ENCODE measurements at places on chromosomes 1 and 21.

DNA sequence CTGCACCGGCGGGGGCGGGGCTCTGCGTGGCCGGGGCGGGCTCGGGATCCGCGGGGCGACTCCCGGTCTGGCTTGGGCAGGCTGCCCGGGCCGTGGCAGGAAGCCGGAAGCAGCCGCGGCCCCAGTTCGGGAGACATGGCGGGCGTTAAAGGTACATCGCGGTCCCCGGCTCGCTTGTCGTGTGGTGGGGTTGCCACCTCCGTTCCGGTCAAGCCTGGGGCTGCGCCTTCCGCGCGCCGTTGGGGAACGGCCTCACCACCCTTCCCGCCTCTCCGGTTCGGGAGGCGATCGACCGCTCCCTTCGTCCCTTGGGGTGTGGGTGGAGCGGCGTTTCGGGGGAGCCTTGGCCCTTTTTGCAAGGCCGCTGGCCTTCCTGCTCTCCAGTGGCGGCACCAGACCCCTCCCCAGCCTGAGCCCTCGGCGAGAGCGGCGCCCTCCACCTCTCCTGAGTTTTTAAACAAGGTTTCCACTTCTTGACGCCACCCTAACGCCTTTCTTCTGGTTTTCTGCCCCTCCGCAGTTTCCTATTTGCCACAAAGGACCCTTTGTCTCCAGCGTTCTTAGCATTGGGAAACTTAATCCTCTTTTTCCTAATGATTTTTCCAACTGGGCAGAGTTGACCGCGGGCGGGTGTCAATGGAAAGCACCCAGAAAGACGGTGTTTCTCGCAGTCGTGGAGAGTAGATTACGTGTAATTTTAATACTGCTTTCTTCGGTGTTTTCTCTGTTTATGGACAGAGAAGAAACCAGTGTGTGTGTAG lies at the start of the genes LEPR and LEPROT:
Gene LEPR, plus strand, starts transcription at position 79 of the 761 bp plus-strand sequence. CDS start 144,898 bp downstream, outside the sequence.
Gene LEPROT, plus strand, starts transcription at position 79 of the 761 bp plus-strand sequence. Its CDS starts 57 bp downstream, at position 136.
- DNase-seq = no peak

GRCh38 chr1:211305044-211305443 lies 21.6 kb upstream of the TRAF5 start:
- no peak for DNase-seq

GRCh38 chr1:74324684-74325448 lies 89.7 kb downstream of the TNNI3K start:
- no peak for DNase-seq

DNA sequence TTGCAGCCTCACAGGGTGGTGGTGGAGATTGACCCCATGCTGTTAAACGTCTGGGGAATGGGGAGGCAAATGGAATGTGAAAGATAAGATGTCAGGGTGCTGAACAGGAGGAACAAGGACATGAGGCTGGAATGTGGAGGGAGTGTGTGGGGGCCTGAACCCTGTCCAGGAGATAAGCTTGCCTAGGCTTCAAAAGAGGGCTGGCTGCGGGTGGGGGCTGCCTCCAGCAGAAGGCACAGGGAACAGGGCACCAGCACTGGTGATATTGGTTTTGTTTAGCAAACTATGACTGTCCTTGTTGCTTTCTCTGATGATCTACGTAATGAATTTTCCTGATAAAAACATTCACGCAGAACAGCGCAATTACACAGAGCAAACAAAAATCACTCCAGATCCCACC lies 52.4 kb upstream of the LRP8 start:
- DNase-seq = no peak

DNA sequence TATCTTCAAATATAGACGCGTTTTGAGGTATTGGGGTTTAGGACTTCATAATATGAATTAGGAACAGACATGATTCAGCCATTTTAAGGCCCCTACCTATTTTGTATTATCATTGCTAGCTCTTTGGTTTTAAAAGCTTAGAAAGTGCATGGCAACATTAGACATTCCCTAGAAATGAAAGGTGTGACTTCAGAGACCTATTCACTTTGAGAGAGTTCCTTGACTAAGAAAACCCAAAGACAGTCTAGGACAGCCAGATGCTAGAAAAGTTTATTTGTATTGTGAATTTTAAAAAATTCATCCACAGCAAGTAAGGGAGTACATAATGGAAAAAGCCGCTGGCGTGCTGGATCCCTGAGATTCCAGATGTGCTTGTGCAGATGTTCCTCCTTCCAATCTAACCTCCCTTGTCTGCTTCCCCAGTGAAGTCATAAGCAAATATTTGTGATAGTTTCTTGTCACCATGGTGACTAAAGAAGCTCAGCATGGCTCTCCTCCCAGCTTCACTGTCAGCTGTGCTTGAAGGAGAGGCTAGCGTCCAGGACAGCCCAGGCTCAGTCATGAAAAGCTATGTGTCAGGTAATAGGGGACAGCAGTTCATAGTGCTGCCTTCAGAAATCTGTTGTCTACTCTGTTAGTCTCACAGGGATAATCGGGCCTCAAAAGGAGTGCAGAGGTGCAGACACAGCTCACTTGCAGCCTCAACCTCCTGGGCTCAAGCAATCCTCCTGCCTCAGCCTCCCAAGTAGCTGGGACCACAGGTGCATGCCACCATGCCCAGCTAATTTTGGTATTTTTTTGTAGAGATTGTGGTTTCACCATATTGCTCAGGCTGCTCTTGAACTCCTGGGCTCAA lies 34.8 kb downstream of the KPNA6 start:
- DNase-seq = peak; percentile 20

- DNase-seq = no peak
Measured at GRCh38 chr1:161733526-161733925, 12.2 kb downstream of the FCRLB start.

- no peak for DNase-seq
Measured at GRCh38 chr1:116426401-116426800, 53.4 kb downstream of the ATP1A1 start.

DNA sequence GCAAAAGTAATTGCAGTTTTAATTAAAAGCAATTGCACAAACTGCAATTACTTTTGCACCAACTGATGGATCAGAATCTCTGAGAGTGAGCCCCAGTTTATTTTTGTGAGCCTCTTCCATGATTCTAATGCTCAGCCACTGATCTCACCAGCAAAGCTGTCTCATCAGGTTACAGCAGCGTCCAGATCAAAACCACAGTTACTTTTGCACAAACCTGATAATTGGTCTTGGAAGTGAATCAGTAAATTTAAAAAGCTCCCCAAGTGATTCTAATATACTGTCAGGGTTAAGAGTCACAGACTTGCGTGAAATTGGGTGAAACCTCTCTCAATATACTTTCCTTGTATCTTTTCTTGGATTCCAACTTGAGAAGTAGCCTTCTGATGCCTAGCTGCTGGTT lies 13.5 kb upstream of the CR2 start:
- DNase-seq = no peak

Measured in colonic mucosa (tissue), 4 donors.